Esophagus mucosa (tissue), 1 donor: ENCODE measurements at places on chromosomes 16 and 17.

DNA sequence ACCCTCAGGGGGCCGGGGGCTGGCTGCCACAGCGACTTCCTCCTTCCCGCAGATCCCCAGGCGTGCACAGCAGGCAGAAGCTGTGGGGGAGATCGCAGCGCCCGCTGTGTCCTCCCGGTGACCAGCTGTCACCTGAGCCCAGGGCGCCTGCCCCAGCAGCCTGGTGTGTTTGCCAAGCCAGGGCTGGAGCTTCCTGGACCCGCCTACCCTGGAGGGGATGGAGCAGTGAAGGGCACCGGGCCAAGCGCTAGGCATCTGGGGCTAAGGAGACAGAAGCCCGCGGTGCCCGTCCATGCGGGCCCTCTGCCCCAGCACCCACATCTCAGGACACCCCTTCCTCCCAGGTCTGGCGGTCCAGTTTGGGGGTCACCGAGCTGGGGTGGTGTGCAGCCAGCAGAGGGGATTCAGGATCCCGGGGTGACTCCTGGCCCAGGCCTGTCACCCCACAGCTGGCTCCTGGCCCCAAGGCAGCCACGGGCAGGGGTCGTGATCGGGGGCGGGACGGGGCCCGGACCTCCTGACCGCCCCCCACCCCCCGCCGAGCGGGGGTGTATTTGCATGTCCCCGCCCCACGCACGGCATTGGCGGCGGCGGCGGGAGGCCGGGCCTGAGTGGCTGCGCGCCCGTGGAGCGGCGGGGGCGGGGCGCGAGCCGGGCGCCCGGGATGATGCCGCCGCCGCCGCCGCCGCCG lies at the start of gene RAB26:
Gene RAB26 (plus strand): TSS at position 645 of the 691 bp plus-strand sequence. CDS start 159 bp downstream, outside the sequence.
- ATAC-seq = peak; percentile 63

DNA sequence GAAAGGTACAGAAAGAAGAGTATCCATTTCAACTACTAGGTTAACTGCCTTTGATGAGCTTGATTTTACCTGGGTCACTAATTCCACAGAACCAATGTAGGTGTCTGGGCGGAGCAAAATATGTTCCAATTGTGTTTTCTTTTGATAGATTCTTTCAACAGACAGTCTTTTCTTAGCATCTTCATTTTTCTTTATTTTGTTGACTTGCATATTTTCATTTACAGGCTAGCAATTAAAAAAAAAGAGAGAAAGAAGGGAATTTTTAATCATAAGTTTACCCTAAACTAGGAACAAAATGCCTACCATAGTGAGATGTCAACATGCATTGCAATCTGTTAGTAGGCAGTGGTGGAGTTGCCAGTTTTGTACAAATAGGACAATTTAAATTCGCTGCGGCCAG lies 1.0 kb downstream of the TOP2A start:
- ATAC-seq = no peak

DNA sequence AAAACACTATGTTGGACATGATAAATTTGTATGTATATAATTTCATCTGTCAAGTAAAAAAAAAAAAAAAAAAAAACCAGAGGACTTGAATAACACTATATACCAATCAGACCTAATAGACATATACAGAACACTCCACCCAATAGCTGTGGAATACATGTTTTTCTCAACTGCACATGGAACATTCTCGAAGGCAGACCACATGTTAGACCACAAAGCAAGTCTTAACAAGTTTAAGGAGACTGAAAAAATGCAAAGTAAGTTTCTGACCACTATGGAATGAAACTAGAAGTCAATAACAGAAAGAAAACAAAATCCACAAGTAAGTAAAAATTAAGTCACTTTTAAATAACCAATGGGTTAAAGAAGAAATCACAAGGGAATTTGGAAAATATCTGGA lies 8.4 kb upstream of the CNTNAP4 start:
- no peak for ATAC-seq

GRCh38 chr16:82260212-82260795 lies 90.3 kb upstream of the MPHOSPH6 start:
- ATAC-seq = no peak

DNA sequence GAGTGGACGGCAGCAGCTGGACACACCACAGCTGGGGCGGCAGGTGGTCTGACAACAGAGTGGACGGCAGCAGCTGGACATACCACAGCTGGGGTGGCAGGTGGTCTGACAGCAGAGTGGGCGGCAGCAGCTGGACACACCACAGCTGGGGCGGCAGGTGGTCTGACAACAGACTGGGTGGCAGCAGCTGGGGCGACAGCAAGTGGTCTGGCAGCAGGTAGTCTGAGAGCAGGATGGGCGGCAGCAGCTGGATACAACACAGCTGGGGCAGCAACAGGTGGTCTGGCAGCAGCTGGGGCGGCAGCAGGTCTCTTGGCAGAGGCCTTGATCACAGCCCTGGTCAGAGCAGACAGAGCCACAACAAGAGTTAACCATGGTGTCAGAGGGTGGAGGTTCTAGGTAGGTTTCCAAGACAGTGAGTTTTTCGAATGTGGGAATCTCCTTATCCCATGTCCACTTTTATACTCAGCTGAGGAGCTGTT lies at the start of gene KRTAP4-1:
Gene KRTAP4-1 (minus strand): TSS at position 432 of the 482 bp plus-strand sequence. CDS start 57 bp downstream, at position 375.
- ATAC-seq = no peak

DNA sequence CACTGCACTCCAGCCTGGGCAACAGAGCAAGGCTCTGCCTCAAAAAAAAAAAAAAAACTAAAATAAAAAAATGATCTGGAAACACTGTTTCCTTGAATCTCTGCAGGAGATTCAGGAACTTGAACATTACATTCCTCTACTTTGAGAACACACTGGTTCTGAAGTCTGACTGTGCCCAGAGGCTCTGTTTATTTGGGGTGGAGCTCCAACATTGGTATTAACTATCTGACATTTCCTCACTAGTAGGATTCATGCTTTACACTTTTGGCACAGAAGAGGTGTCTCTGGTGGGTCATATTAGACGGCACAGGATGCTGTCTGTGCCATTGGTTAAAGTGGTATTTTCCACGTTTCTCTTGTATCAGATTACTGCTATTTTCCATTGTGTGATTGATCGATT lies 10.4 kb downstream of the SULT1A2 start:
- no peak for ATAC-seq
